ENCODE measurements at places on chromosomes 1 and 21.

- DNase-seq, result no peak
Measured at GRCh38 chr1:189657715-189658114, 819.9 kb downstream of the BRINP3 start.

DNA sequence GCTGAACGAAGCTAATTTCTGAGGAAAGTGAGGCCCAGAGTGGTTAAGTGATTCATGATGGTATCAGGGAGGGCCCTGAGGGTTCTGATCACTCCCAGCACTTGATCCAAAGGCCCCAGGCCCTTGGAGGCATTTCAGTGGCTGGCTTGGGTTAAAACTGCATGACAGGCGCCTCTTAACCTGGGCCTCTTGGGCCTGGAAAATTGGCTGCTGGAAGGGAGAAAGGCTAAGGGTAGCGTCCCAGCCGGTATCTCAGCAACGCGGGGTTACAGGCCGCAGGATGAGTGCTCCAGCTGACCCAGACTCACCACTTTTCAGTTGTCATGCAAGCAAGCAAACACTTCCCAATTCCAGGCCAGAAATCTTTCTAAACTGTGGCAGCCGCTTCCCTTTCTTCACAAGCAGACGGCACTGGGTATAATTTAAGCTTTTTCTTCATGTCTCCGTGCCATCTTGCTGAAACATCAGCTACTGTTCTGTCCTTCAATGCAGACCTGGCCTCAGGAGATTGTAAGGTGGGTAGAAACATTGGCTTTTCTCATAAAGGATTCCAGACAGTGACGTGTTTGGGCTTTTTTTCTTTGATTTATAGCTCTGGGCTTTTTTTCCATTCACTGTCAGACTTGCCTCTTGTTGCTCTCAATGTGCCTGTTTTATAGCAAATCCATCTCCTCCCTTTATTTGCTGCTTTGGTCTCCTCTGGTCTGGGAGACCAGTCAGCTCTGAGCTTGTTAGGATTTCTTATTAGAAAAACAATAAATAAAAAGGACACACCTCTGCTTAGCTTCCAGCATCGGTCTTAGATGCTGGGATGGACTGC lies 229.1 kb downstream of the KCNJ6 start:
- no peak for DNase-seq

DNA sequence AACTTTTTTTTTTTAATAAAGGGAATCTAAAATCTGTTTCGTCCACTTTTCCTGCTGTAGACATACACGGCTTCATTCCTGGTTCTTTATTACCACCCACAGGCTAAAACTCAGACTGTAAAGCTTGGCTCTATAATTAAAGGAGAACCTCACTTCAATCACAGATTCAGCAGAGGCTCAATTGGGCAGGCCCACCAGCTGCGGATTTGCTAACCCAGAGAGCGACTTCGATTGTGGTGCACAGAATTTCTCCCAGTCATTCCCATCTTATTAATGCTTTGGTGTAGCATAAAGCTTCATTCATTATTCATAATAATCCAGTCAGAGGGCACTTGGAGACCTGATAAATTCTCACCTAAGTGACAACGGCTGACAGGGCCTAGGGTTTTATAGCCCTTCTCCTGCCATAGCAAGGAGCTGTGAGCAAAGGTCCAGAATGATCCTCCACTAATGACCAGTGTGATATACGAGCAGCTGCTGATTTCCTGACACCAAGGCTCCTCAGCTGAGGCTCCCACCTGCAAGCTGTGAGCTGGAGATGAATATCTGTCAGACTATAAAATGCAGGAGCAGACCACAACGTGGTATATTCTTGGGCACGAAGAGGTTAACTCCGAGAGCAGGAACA lies 149.0 kb downstream of the ATP6V1G3 start:
- no peak for DNase-seq

- no peak for DNase-seq
Measured at GRCh38 chr1:24015221-24016210, 35.4 kb upstream of the SRSF10 start.

DNA sequence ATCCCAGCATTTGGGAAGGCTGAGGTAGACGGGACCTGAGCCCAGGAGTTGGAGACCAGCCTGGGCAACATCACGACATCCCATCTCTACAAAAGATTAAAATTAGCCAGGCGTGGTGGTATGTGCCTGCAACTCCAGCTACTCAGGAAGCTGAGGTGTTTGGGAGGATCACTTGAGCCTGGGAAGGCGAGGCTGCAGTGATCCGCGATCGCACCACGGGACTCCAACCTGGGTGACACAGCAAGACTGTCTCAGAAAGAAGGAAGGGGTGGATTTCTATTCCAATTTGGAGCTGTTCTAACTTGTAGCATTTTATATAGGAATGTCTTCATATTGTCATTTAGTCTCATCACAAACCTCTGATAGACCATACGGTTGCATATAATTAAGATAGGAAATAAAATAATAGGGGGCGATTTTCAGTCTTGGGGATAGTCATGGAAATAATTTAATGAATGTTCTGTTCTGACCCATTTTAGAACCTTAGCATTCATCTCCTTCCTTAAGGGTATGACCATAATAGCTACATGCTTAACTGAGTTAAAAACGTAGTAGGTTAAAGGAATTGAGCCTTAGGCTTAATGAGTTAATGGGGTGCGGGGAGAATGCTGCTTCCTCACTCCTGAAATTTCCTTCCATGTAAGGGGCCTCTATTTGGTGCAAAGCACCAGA lies 93.1 kb downstream of the ADCY10 start:
- no peak for DNase-seq

Measured in nucleus accumbens (tissue), 56 donors.